ENCODE measurements at places on chromosomes 11 and 22. TPM values are rescaled to one million over a fixed set of nuclear protein-coding genes. Genes with fewer than 3 reads are reported as not detected.

Gene RAB36
- 0.68 TPM for total RNA-seq

Gene APOBEC3B
- 7.1 TPM for total RNA-seq

Gene C11orf65
- 0.80 TPM for total RNA-seq

Gene SCGB1D2
- not detected for total RNA-seq

Gene CSKMT
- 23.3 TPM for total RNA-seq

Gene LRRN4CL
- total RNA-seq, result 0.19 TPM

Gene PLEKHA7
- 2.0 TPM for total RNA-seq

Gene DDT
- total RNA-seq, result 133 TPM

Gene MS4A4E
- not detected for total RNA-seq

Gene RASGRP2
- 159 TPM for total RNA-seq
